Stimulated activated CD4-positive, alpha-beta T cell treated with anti-CD3 and anti-CD28 coated beads, Interleukin-2, amount 100 ng/mL, for 4 hours (primary cell): ENCODE measurements at places on chromosomes 13 and 19.

DNA sequence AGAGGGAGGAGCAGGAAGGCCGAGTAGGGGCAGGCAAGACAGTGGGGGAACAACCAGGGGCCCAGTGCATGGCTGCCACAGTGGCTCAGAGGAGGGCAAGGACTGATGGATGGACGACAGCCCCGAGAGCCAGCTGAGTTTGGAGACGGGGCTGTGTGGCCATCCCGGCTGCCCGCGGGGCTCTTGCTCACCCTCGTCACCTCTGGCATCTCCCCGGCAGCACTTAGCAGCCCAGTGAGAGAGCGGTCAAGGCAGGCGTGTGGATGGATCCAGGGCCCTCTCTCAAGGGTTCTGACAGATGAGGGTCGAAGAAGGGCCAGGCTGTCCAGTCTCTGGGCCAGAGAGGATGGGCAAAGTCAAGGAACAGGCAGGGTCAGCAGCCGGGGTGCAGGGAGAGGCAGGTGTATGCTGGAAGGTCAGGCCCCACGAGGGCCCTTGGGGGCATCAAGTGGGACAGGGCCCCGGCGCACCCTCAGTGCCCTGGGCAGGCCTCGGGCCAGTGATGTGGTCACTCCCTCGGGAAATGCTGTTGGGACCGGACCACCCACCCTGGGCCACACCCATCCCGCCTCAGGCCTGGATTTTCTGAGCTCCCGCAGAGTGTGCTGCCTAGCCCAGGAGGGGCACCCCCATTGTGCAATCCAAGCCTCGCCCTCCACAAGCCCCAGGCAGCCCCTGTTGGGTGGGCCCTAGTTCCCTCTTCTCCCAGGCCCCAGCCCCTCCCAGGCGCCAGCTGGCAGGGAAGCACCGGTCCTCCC lies 56.4 kb upstream of the TPM4 start:
- DNase-seq: no peak

GRCh38 chr19:55460670-55461258 lies 678 bp downstream of the ISOC2 start:
- DNase-seq: no peak

DNA sequence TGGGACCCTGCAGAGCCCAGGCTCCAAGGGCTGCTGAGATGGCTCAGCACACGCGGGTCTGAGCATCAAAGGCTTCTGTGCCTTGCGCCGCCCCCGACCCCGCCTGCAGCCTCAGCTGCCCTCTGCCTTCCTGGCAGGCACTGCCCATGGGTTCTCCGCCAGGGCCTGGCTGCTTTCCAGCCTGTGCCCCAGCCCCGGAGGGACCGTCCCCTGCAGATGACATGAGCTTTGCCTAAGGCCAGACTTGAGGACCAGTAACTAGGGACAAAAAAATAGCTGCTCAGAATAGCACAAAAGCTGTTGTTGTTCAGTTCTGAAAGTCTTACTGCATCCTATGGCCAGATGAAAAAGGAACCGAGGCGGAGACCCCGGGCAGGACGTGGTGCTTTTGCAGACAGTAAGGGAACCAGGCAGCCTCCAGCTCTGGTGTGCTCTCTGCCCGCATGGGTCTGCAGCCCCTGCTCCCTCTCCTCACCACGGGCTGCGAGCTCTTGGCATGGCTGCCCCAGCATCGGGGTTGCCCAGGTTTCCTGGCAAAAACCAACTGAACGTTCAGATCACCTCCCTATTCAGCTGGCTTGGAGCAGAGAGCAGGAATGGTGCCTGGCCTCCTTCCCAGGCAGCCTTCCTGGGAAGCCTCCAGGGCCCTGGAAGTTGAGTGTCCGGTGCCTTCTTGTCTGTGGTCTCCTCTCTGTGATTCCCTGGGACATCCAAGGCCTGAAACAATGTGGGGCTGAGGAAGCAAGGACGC lies 12.5 kb upstream of the CFAP97D2 start:
- DNase-seq: no peak

DNA sequence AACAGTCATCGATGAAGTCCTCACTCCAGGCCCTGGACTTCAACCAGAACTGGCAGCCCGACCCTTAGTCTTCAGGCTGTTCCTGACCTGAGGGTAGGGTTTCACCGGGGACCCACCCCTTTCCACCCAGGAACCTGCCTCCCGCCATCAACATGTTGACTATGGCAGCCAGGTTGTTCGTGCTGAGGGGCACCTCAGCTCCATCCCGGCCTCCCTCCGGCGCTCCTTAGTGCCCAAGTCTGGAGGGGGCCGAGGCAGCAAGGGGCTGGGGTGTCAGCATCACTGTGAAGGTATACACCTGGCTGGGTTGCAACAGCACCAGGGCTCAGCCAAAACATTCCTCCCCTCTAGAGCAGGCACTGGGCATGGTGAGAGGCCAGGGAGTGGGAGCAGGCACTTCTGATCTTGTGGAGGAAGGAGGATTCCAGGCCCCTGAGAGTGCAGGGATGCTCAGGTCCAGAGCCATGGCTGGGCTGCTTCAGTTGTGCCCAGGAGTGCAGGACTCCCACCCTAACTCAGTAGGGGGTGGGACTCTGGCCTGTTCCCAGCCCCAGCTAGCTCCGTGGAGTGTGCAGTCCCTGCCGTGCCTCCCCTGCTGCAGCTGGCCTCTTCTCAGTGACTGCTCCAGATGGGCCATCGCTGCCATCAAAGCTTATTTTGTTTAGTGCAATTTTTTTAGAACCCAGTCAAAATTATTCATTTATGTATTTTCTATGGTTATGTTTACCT lies 1445.9 kb downstream of the PCDH9 start:
- no peak for DNase-seq

DNA sequence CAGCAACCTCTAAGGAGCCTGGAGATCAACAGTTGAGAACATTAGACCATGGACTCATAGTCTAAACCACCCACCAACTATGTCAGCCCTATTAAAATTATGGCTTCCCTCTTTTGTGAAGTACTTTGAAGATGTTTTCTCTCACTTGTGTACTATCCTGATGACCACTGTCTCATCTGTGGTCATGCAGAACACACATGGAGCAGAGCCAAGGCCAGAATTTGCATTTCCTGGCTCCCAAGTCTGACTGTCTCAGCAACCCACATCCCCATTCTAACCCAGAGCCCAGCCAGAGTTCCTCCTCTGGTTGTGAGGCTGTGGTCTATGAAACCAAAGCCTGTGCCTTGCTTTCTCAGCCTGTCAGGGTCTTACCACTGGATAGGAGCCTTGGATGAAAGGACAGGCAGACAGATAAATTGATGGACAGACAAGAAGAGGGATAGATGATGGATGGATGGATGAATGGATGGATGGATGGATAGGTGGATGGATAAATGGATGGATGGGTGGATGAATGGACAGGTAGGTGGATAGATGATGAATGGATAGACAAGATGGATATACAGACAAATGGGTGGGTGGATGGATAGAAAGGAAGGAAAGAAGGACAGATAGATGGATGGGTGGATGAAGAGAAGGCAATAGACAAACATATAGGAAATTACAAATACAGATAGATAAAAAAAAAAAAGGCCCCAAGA lies 35.4 kb downstream of the ZNF557 start:
- DNase-seq: no peak
